NK-92 treated with Interleukin-12 subunit alpha and Interleukin-12 subunit beta, amount 100 ng/mL, for 24 hours (cell line): ENCODE measurements at places on chromosomes 16 and 17.
A peak's percentile ranks its signal among the peaks of the same experiment; 100 is the strongest.

DNA sequence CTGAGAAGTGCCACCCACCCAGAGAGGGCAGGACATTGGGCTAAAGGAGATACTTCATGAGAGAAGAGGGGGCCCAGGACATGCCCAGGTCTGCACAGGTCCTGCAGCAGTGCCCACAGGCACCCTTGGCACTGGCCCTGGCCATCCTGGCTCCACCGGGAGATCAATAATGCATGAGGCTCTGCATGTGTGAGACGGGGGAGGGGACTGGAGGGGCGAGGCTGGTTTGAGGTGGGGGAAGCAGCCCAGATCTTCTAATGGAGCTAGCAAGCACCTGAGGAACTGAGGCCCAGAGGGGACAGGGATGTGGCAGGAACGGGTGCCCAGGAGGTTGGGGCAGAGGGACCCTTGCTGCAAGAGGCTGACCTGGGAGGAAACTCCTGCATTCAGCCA is 567 bp downstream of the OSBPL7 start:
- no peak for DNase-seq

DNA sequence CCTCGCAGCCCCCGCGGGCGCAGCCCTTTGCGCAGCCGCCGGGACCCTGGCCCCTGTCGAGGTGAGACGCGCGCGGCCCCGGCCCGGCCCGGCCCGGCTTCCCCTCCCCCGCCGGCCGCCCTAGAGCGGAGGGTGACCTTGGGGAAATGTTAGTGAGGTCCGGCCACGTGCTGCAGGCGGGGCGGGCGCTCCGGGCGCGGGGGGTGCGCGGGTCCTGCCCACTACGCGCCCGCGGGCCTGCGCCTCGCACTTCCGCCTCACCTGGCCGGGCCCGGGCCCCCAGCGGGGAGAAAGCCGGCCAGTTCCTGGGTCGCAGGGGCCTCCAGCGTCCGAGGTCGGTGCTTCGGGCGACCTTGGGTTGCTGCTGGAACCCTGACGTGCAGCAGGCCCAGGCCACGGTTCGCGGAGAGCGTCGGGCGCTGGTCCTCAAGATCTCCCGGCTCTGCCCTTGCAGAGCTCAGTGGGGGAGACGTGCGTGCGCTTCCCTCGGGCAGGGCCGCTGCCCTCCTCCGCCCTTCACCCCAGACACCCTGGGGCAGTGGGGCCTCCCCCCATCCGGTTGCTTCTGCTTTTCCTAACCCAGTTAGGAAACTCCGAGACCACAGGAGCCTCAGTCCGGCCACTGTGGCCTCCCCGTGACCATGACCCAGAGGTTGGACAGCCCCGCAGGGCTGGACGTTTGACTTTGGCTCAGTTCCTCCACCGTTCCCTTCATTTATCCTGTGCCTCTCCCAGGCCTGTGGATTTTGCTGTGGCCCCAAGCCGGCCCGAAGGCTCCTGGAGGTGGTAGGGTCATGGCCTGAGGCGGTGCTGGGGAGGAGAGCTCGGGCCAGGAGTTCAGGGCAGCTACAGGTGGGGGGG is 791 bp downstream of the MCRIP2 start:
- DNase-seq: no peak

DNA sequence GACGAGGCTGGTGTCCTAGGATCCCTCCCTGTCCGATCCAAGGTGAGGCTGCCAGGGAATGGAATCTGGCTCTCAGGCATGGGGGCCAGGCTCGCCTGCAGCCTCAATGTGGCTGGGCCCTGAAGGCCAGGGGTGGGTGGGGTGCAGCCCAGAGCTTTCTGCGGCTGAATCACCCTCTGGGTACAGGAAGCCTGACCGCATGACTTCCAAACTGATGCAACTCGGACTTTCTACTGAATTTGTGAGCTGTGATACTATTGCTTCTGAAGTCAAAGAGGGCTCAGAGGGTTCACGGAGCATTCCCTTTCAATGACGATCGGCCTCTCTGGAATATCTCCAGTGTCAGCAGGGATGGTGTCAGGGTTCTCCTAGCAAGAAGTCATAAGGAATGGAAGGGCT is 123.7 kb downstream of the METRNL start:
- peak; percentile 48 for DNase-seq

DNA sequence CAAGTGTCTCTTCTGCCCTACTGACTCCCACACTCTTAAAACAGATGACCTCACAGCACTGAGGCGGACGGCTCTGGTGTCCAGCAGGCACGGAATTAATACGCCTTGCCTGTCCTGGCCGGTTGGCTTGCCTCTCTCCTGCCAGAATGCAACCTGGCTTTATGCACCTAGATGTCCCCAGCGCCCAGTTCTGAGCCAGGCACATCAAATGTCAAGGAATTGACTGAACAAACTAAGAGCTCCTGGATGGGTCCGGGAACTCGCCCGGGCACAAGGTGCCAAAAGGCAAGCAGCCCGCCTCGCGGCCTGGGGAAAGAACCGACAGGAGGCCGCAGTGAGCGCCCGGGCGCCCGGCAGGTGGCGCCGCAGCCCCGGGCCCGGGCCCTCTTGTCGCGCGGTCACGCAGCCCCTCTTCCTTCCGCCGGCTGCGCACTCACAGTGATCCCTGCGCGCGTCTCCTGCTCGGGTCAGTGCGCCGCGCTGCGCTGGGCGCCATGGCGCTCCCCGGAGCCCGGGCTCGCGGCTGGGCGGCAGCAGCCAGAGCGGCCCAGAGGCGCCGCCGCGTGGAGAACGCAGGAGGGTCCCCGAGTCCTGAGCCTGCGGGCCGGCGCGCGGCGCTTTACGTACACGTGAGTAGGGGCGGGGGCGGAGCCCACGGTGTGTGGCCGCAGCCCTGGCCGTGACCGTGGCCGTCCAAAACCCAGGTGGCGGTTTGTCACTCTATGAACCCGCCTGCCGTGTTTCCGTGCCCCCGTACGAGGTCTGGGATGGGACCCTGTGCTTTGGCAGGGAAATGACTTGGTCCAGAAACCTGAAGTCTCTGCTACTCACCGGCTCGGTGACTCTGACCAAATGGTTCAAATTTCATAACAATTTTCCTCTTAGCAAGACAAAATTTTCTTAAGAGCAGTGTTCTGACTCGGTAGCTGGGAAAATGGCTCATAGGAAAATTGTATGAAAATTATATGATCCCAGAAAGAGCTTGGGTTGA is at the start of gene RSAD1:
RSAD1 (plus strand) TSS at position 470 of the 991 bp plus-strand sequence; CDS start at position 495, 25 bp downstream.
- peak; percentile 84 for DNase-seq

GRCh38 chr17:5225668-5226457 is 8.8 kb downstream of the SCIMP start:
- DNase-seq: no peak

GRCh38 chr16:10754941-10755340 is 11.3 kb downstream of the NUBP1 start:
- DNase-seq: no peak

DNA sequence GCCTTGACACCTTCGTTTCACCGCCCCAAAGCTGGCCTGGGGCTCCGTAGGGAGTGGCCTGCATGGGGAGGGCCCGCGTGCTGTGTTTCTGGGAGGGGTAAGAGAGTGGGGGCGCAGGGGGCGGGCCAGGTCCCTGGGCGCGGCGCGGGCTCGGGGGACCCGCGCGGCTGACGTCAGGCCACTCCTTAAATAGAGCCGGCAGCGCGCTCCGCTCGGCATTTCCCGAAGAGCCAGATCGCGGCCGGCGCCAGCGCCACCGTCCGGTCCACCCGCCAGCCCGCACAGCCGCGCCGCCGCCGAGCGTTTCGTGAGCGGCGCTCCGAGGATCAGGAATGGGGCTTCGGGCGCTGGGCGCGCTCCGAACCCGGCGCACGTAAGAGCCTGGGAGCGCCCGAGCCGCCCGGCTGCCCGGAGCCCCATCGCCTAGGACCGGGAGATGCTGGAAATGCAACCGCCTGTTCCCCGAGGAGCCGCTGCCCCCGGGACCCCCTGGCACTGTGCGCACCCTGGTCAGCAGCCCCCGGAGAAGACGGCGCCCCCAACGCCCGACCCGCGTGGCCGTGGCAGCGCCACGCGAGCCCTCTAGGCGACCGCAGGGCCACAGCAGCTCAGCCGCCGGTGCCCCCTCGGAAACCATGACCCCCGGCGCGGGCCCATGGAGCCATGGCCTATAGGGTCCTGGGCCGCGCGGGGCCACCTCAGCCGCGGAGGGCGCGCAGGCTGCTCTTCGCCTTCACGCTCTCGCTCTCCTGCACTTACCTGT is at the start of gene HS3ST2:
HS3ST2 (plus strand) TSS at position 215 of the 763 bp plus-strand sequence; CDS start at position 664, 449 bp downstream.
- DNase-seq: no peak

GRCh38 chr17:11598274-11599221 is at the start of gene DNAH9:
TSS of gene DNAH9 (plus strand) at chr17:11598470. CDS start at chr17:11598499, 29 bp downstream.
- no peak for DNase-seq
